ENCODE measurements at places on chromosomes 4 and X.

- DNase-seq = no peak
Measured at GRCh38 chr4:140427919-140428471, 547 bp upstream of the CLGN start.

DNA sequence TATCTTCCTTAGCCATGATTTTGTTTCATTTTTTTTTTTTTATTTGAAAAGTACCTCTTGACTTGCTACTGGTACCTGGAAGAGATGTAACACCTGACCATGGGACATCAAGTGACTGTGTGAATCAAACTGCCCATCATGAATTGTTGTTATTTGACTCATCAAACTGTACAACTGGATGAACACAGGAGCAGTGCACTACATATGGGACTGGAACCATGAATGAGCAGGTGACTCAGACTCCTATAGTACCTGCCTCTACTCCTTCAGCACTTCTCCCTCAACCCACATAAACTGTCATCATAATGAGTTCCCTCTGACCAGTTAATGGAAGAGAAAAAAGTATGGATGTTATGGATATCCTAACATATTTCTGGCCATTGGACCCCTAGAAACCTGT, 15.9 kb upstream of the UBE2D3 start:
- DNase-seq = no peak

- DNase-seq = no peak
Measured at GRCh38 chrX:31200430-31200829, 128.6 kb upstream of the FTHL17 start.

DNA sequence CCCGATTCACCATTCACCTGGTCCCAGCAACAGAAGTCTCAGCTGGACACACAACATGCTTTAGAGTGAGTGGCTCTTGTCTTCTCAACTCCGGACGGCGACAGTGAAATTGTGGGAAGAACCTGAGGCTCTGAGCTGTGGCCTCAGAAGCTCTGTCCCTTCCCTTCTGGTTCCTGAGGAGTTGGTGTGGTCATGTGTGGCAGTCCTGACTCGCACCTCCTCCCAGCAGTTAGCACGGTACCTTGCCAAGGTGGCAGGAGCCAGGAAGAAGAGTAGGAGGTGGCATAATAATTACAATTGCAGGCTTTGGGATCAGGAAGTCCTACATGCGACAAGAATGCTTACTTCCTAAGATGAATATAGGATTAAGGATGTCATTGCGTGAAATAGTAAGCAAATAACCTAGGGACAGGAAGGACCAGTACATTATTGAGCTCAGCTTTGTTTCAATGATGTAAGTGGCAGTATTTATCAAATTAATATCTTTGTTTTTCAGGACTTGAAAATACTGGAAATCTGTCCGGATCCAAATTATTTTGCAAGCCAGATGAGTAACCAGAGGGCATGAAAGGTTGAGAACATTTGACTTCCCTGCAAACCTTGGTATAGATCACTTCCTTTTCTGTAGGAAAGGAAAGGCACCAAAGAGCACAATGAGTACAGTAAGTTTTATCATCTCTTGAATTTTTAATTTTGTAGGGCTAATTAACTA, 21.1 kb downstream of the RNF4 start:
- no peak for DNase-seq

DNA sequence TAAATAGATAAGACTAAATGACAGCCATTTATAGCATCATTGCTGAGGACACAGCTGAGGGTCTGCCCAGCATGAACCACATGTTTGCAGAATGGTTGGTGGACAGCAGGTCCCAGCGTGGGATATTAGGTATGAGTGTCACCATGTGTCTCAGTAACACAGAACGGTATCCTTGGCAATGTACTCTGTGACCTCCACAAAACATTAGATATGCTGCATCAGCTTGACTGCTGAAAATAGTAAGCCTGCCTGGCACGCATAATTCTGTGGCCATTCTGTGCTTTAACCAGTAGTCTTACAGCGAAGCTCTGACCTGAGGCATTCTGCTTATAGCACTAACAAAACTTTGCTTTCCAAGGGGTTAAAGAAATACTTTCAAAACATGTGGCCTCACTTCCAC, 32.0 kb downstream of the LIMCH1 start:
- no peak for DNase-seq

- no peak for DNase-seq
Measured at GRCh38 chrX:153465691-153466380, 4.5 kb downstream of the HAUS7 start.

GRCh38 chrX:1720836-1721235, 106.0 kb downstream of the ASMT start:
- no peak for DNase-seq

GRCh38 chrX:153476666-153477363, 6.4 kb upstream of the HAUS7 start:
- peak; percentile 49 for DNase-seq

DNA sequence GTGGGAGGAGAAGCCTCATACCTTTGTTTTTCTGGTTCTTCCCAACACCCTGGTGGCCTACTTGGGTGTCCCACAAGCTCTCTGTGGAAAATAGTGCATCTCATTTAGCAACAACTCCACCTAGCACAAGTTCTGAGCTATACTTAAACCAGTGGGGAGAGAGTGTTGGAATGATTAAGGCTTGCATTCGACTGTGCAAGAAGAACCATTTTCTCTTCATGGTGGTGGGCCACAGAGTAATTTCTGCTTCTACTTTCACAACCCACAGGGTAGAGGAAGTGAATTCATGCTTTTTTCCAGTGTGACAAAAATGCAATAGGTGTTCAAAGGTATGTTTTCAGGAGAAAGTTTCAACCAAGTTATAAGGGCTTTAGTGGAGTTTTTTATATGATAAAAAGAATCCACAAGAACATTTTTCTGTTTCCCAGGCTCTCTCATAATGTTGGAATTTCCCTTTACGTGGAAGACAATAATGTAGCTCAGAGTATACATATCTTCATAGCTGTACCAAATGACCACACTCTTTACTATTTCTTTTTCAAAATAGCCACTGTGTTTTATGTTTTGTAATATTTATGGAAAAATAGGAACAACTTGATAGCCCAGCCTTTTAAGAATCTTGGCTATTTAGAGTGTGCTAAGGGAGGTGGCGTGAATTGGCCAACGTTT, 80.3 kb upstream of the HHIP start:
- DNase-seq = no peak

- DNase-seq = no peak
Measured at GRCh38 chr4:156495836-156496235, 475.8 kb downstream of the PDGFC start.
